ENCODE measurements at places on chromosomes 5 and 9.

GRCh38 chr9:90433398-90433941, 209.2 kb downstream of the DIRAS2 start:
- no peak for DNase-seq

- no peak for DNase-seq
These were observed 13.0 kb upstream of the DPM2 start for GRCh38 chr9:127950513-127951289.

DNA sequence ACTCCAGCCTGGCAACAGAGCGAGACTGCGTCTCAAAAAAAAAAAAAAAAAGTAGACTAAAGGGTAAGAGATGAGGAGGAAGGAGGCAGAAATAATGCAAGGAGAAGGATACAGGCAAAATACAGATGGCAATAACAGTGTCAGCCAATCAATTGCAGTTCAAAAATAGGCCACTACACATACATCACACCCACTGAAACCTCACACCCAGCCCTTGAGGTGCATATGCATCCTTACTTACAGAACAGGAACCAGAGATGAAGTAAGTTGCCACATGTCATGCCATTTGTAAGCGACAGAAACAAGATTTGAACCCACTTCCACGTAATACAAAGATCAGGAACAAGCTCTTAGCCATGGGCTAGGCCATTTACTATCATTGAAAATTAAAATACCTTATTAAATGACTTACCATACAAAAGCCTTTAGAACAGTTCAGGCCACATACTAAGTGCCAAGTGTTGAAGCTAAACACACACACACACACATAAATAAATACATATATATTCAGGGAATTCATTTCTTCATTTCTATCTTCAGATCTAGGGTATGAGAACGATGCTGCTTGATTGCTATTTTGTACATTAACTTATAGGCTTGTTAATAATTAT, 98.4 kb downstream of the FNBP1 start:
- no peak for DNase-seq

DNA sequence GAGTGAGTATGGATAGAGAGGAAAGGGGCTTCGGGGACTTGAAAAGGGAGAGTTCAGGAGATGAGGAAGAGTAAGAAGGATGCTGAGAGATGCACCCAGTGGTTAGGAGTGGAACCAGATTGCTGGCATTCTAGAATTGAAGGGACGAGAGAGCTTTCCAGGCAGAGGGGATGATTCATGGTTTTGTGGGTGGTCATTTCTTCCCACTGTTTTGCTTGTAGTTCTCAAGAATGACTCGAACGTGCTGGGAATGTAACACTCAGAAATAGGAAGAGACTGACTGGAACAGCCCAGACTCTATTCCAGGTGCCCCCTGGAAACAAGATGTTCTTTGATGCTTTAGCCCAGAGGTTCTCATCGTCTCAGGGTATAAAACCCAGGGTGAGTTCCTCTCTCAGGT, 294.2 kb downstream of the ICE1 start:
- DNase-seq, result no peak

GRCh38 chr5:161410640-161411039, 135.9 kb downstream of the GABRB2 start:
- DNase-seq, result no peak

GRCh38 chr5:53820802-53821171, 260.3 kb downstream of the NDUFS4 start:
- no peak for DNase-seq

- no peak for DNase-seq
These were observed 56.7 kb downstream of the MAPKAP1 start for GRCh38 chr9:125650271-125650737.

GRCh38 chr5:56565283-56565615, 250.1 kb upstream of the MAP3K1 start:
- DNase-seq, result no peak

DNA sequence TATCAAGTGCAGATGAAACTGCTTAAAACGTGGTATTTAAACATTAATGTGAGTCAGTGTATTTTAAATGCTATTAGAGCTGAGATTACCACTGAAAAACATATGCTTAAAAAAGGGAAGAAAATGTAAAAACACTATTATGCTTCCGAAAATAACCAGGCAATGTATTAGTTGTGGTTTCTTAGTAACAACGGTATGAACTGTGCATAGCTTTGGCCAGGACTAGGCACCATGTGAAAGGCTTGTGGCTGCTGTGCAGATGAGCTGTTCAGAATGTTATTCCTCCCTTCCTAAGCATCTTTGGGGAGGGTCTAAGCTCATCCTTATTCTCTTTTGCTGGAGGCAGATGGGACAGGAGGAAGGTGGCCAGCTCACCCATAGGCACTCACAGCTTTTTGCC, 84.9 kb downstream of the NTRK2 start:
- DNase-seq, result no peak

GRCh38 chr9:34578241-34579103, 11.1 kb downstream of the CNTFR start:
- DNase-seq, result no peak

DNA sequence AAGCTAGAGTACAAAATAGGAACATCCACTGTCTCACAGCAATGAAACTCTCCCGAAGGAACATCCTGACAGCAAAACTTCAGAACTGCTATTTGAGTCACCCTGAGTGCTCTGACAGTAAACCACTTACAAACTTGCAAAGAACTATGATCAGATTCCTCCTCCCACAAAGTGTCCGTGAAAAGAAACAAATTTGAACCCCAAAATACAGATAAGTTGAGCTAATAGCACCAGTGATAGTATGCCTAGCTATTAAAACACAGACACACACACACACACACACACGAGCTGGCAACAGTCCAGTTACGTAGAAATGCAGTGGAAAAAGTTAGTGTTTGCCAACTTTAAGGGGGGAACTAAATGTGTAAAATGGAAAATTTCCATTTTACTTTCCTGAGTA, 3.1 kb upstream of the GLIS3 start:
- DNase-seq, result no peak

- no peak for DNase-seq
These were observed 35.8 kb downstream of the DCAF10 start for GRCh38 chr9:37836386-37836785.

DNA sequence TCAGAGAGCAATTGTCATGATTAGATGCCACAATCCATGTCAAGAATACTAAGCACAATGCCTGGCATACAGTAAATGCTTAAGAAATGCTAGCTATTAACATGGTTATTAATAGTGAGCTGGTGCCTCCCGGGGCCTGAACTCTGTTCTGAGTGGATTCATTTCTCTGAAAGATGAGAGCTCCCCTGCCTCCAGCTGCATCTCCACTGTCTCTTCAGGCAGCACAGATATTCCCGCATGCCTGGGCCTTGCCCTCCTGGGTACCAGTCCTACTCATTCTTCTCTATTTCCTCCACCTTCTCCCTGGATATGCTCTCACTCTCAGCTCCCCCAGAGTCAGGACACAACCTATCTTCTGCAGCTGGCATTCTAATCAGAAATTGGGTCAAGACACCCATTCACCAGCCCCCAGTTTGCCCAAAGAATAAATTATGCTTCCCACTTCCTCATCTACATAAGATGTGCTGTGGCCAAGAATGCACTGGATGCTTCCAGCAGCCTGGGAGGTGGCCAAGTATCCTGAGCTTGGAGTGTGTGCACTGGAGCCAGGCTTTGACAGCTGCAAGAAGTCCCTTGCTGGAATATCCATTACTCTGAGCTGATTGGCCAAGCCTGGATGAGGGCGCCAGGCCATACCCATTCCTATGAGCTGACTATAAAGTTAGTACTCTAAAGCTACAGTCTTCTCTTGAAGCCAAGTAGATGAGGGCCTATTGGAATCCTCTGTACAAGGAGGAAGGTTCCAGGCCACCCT, 669.0 kb downstream of the ACTL7B start:
- DNase-seq, result no peak

DNA sequence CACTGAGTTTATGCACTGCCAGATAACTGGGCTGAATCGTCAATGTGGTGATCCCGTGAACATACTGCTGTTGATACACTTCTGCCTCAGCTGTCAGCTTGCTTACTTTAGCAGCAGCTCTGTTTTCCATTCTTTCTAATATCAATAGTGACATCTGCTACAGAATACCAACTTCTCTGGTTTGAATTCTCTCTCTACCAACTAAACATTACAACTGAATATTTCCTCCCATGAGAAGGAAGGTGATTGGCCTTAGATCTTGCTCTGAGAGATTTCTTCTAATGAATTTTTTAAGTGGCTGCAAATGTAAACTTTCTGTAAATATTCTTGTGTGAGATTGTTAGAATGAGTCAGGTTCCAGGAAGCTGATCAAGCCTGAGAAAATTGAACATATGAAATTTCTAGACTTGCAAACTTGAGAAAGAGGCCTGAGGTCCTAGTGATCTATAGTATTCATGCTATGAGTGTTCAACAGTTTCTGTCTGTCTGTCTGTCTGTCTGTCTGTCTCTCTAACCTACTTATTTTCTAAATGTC, 205.5 kb upstream of the CDKN2B start:
- DNase-seq, result no peak

- no peak for DNase-seq
These were observed 28.5 kb upstream of the MLLT3 start for GRCh38 chr9:20650750-20651299.

DNA sequence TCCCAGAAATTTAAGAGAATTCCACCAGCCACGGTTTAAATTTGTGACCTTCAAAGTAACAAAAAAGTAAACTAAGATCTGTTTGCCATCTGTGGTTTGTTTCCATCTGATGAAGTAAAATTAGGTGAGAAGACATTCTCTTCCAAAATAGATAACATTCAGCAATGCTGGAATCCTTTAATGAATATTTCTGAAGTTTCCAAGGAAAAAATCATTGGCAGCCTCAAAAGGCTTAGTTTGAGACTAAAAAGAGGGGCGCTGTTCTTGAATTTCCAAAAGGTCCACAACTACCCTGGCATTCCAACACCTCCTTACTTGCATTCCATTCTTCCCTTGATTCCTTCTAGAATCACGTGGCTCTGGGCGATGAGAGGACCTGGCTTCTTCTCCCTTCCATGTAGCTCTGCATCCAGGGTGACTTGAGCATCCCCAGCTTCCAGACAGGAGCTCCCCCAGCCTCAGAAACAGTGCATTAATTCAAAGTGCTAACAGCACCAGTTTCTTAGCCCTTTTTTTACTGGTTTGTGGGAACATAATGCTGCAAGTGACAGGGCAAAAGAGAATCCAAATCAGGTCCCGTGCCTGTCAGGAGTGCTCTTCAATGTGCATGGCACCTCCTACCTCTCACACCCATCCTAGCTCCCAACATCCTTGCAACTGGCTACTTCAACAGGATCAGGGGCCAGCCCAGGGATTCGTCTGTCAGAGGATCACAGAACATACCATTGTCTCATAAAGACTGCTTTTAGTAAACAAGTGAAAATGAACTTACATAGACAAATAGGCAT, 191.5 kb upstream of the S1PR3 start:
- DNase-seq, result no peak

DNA sequence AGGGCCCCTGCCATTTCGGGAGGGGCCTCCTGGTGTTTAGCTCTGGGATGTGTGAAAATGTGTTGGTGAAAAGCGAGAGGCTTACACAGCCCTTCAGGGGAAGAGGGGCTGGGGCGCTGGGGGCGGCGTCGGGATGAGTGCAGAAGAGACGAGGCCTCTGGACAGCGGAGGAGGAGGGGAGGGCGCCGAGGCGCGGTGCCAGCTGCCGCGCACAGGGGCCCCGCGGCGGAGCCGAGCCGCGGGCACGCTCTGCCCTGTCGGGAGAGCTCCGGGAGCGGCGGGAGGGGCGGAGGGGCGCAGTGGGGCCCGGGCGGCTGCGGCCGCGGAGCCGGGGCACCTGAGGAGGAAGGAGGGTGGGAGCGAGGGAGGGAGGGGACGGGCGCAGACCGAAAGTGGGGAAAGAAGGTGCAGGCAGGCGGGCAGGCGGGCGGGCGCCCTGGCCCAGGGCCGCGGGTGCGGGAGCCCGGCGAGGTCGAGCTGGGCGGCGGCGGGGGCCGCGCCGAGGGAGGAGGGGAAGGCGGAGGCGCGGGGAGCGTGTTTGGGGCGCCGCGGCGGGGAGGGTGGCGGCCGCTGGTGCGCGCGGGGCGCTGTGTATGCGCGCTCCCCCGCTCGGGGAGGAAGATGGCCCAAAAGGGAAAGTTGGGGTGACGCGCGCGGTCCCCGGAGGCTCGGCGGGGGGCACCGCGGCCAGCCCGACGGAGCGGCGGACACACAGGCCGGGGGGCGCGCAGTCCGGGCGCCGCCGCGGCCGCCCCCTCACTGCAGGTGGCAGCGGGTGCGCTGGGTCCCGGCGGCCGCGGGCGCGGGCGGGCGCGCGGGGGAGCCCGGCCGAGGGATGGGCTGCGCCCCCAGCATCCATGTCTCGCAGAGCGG, at the start of gene PDE8B:
TSS of gene PDE8B (plus strand) at position 590 of the 873 bp plus-strand sequence. CDS start at position 836, 246 bp downstream.
- no peak for DNase-seq

DNA sequence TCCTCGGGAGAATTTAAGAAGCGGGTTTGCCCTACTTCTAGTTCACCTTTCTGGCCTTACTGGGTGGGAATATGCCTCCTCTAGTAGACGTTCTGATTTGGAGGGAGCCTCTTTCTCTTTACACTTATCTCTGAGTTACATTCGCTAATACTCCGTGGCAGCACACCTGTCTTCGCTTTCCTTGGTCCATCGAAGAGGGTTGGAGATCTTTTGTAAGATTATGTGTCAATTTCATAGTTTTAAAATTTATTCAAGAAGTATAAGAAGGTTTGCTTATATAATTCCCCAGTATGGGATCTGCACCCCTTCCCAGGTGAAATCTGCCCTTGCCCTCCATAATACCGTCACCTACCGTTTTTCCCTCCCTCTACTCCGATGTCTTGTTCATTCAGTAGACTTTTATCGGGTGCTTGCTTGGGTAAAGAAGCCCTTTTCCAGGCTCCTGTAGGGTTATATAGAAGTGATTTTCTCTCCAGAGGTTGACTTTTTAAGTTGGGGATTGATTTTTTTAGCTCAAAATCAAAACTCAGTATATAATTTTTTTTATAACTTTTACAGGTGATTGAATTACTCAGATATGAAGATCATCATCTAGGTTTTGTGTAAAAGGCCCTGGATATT, 1.1 kb downstream of the GPBP1 start:
- DNase-seq, result no peak

- DNase-seq, result no peak
These were observed 110.8 kb downstream of the BOD1 start for GRCh38 chr5:173505634-173506033.
